Effector memory CD4-positive, alpha-beta T cell (primary cell): ENCODE measurements at places on chromosomes 4 and X.

- no peak for DNase-seq
These were observed 920 bp downstream of the HTT-AS start for GRCh38 chr4:3073158-3074077.

DNA sequence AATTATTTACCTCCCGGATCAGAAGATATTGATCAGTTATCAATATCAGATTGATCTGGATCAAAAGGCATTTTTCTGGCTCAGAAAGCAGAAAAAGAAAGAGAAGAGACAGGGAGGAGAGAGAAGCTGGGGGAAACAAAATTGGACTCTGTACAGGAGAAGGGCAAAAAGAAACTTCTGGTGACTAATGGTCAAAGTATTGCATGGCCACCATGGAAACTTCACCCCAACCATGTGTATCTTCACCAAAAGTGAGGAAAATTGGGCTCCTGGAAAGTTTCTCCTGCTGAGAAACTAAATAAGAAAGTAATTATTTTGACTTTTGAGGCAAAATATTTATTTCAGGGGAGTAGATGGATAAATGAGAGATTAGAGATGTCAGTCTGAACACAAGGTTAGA is 33.9 kb downstream of the RNF150 start:
- DNase-seq, result no peak

DNA sequence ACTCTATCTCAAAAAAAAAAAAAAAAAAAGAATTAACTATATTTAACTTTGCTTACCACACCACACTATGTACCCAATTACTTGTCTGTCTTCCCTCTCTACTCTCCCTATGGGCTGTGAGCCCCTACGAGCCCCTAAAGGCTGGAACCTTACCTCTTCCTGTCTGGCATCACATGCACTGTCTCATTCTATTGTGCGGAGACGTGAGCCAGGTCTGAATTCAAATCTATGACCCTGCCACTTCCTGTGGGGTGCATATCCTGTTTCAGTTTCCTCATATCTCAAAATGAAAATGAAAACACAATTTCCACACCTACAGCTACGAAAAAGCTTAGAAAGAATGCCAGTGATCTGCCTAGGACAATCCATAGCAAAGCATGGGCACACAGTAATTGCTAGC is 42.9 kb upstream of the HS3ST1 start:
- peak; percentile 32 for DNase-seq

GRCh38 chrX:38882894-38883626 is 81.8 kb downstream of the MID1IP1 start:
- no peak for DNase-seq

DNA sequence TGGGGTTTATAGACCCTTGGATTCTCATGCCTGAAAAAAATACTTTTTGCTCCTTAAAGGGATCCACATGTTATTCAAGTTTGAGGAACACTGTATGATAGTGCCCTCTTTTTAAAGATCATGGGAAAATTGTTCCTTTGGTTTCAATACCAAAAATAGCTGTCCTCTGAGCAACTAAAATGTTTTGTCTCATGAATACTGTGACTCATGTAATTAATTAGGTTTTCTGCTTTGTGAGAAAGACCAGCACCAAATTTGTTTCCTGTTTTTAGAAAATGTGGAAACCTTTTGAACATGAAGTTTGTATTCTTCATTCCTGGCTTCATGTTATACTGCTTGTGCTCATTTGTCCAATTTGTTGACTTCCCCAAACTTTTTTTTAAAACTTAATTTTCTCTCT is 127.6 kb upstream of the SH3RF1 start:
- no peak for DNase-seq

DNA sequence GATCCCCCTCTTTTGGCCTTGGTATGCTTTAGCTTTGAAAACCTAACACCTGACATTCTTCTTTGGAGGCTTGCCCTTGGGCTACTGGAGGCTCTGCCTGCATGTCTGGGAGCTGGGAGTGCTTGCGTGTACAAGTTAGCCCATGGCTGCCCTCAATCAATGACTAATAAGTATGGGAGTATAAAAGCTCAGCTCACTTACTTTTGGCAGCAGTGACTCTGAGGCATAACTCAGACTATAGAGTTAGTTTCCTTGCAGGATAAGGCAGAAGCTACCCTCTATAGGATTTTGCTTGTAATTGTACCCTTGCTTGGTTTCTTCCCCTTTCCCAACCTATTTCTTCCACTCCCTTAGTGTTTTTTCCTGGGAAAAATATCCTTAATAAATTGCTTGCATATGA is 247.9 kb downstream of the PPP1R2C start:
- no peak for DNase-seq

- DNase-seq, result no peak
These were observed 828.9 kb downstream of the GLUD2 start for GRCh38 chrX:121876305-121876704.

GRCh38 chr4:141390571-141390970 is 169.9 kb downstream of the ZNF330 start:
- no peak for DNase-seq

DNA sequence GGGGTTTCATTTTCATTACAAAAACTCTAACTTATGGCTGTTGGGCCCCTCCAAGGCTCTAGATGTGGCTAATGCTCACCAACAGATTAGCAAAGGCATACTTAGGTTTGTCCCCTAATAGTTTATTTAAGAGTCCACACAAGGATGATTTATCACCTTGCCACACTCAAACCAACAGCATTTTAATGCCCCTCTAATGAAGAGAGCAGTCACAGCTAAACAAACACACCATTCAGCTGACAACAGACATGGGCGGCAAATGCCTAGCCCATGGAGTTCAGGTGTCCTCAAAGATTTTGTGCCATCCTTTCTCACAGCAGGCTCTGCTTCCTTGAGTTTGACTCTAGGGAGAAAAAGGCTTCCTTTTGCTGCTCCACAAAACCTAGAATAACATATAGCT is 61.8 kb upstream of the CITED1 start:
- DNase-seq, result no peak

DNA sequence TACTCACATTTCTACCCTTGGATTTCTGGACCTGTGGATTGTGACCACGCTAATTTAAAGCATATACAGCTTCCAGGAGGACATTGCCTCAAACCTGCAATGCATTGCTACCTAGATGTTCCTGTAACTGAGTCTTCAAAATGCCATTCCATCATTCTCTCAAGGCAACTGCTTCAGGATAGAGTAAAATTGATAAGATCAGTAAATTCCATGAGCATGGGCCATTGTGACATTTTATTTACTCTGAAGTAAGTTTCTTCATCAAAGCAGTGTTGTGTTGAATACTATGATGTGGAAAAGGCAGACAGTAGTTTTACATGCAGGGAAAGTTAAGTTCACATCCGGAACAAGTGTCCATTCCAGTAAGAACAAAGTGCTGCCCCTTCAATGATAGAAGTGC is 991.0 kb downstream of the ARAP2 start:
- DNase-seq, result no peak

DNA sequence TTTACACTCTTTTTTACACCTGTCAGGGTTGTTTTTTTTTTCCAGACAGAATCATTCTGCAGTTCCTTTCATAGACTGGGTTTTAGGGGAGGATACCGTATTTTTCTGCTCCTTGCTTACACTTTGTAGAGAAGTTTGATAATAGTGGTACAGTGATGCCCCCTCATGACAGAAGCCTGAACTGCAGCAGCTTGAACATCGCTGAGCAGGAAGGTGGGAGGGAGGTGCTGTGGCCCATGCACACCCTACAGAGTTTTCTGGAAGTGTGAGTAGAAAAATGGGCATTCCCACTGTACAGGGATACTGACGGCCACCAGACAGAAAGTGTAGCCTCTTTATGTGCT is 54.5 kb downstream of the RAB40A start:
- DNase-seq, result peak; percentile 43

GRCh38 chrX:1261285-1261684 is 7.3 kb upstream of the CSF2RA start:
- DNase-seq, result no peak

DNA sequence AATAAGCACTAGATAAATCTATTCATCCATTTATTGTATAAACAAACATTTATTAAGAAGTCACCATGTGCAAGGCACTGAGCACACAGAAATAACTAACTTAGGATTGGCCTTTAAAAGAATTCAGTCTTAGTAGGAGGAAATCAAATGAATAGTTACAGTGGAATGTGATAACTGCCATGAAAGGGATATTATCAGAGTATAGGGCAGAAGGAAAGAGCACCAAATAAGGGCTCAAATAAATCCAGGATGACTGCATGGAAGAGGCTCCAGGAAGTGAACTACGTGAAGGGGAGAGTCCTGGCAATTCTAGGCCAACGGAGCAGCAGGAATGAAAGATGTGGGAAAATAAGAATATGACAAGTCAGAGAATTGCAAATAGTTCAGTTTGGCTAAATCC is 406.0 kb downstream of the INPP4B start:
- no peak for DNase-seq

GRCh38 chr4:77905651-77906263 is 43.1 kb downstream of the MRPL1 start:
- no peak for DNase-seq

GRCh38 chr4:48683784-48684666 is 96.1 kb downstream of the FRYL start:
- no peak for DNase-seq

GRCh38 chrX:22109442-22109841 is 77.3 kb downstream of the PHEX start:
- DNase-seq, result no peak

DNA sequence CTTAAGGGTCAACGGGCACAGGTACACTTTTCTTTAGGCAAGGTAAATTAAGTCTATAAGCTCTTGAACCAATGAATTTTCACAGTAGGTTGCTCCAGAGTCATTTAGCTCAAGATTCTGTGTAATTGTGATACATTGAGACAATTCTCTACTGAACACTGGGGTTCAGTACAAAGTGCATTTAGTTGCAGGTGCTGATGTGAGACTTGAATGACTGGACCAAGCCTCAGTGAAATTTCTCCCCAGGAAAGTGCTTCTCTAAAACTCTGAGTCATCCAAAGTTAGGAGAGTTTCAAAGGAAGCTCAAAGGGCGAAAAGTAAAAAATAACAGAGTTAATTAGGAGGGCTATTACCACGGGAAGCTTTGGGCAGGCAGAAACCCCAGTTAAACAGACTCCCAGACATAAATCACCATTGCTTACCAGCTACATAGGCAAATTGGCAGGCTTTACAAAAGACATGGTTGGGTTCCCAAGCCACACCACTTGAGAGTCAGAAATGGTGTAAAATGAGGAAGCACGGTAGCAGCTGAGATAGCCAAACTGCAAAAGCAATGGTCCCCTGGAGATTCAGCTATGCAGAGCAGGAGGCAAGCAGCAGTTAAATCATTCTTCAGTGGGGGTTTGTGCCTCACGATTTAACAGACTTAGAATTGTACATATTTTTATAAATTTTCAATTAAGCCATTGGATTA is 202.6 kb downstream of the PCDH19 start:
- no peak for DNase-seq

GRCh38 chr4:153555730-153556434 is 89.7 kb downstream of the TMEM131L start:
- no peak for DNase-seq

- no peak for DNase-seq
These were observed 9.9 kb upstream of the GK start for GRCh38 chrX:30643313-30643821.

- no peak for DNase-seq
These were observed 533 bp upstream of the SYAP1 start for GRCh38 chrX:16718824-16719333.

DNA sequence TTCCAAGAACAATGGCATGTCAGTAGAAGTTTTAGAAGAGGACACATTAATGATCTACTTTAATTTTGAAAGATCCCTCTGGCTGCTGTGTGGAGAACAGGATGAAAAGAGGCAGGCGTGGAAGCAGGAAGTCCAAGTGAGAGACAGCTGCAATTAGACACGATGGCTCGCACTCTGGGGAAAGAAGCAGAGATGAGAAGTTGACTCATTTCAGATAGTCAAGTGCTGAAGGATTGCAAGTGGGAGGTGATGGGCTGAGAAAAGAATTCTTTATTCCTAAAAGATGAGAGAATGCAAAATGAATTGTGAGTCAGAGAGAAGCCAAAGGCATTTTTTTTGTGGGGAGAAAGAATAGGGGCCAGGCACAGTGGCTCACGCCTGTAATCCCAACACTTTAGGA is 16.5 kb downstream of the RXFP1 start:
- DNase-seq, result no peak

- DNase-seq, result no peak
These were observed 310.8 kb downstream of the AFF2 start for GRCh38 chrX:148811236-148811635.

DNA sequence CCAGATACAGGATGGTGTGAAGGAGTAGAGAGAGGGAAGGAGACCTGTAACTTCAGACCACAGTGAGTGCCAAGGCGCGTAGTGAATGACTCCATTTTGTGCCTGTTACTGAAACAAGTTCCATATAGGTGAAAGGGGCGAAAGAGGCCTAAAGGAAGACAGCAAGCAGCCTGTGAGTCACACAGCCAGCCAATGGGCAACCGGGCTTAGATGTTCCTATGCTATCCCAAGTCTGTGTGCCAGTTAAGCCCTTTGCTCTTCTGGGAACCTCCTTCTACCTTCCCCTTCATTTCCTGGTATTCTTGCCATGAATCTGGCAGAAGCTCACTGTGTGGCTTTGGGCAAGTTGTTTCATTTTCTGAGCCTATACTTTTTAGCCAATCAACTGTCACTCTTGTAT is 161.8 kb upstream of the LDB2 start:
- DNase-seq, result no peak

DNA sequence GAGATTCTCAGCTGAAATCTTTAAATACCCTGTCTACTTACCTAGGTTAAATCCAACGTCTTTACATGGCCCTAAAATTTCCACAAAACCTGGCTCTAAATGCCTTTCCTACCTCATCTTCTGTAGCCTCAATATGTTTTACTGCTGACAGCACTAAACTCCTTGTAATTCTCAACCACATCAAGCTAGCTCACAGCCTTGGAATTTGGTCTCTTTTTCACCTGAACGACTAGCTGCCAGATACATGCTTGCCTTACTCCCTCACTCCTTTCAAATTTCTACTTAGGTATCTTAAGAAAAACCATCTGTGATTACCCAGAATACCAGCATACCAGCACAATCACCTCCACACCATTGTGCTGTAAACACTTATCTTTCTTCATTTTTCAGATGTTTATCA is 635.6 kb upstream of the PCDH10 start:
- no peak for DNase-seq

DNA sequence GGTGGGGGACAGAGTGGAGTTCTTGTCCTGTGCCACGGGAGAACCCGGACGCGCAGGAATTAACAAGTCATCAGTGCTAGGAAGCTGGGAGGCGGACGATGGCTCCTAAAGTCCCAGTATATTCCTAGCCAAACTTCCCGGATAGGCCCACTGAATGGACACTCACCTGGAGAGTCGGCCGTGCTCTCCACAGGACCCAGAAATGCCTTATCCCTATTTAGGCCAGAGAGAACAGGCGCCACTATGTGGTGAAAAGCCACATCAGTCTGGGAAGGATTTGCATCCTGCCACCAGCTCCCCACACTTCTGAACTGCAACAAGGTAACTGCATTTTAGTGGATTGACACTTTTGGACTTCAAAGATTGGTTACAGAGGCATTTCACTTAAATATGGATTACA is 1.1 kb downstream of the CFAP299 start:
- DNase-seq, result no peak

- no peak for DNase-seq
These were observed 28.1 kb downstream of the BEX3 start for GRCh38 chrX:103404231-103405008.
